ENCODE measurements at places on chromosomes 2 and 18.

GRCh38 chr18:45255197-45255890, 359.9 kb upstream of the SLC14A2 start:
- DNase-seq = no peak

GRCh38 chr2:173955867-173956266, 9.3 kb downstream of the SP3 start:
- DNase-seq = no peak

GRCh38 chr2:212977152-212977551, 174.3 kb downstream of the IKZF2 start:
- DNase-seq = no peak

- no peak for DNase-seq
Measured at GRCh38 chr18:68925268-68925667, 127.4 kb downstream of the CCDC102B start.

DNA sequence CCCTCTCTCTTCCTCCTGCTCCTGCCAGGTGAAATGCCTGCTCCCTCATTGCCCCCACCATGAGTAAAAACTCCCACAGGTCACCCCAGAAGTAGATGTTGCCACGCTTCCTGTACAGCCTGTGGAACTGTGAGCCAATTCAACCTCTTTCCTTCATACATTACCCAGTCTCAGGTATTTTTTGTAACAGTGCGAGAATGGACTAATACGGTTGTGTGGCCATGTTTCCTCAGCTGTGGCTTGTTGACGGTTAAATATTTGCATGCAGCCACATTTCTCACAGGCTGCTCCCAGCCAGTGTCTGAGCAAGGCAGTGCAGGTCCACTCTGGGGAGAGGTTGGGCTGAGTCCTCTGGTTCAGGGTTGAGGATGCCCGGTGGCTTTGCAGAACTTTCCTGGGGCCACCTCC, 27.8 kb upstream of the COPS8 start:
- no peak for DNase-seq

- no peak for DNase-seq
Measured at GRCh38 chr2:95047629-95048510, 22.4 kb downstream of the MAL start.

DNA sequence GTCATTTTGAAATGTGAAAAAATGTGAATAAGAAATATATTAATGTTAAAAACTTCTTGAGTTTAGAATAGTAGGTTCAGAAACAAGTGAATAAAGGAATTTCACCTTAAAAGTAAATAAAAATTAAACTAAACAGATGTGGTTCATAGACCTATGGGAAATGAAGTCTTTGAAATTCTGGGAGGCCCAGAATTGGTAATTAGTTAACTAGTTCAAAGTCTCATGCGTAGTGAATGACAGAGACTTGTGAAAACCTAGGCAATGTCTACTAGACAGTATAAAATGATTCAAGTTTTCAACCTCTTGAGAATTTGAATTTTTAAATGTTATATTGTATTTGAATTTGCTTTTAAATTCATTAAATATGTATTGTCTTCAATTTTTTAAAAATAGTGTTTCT, 32.6 kb upstream of the AAK1 start:
- DNase-seq = no peak

- DNase-seq = no peak
Measured at GRCh38 chr18:66867653-66868052, 263.8 kb upstream of the CDH19 start.

- DNase-seq = no peak
Measured at GRCh38 chr2:67037655-67038054, 359.5 kb upstream of the ETAA1 start.

- no peak for DNase-seq
Measured at GRCh38 chr2:178204977-178205376, 10.7 kb downstream of the OSBPL6 start.

DNA sequence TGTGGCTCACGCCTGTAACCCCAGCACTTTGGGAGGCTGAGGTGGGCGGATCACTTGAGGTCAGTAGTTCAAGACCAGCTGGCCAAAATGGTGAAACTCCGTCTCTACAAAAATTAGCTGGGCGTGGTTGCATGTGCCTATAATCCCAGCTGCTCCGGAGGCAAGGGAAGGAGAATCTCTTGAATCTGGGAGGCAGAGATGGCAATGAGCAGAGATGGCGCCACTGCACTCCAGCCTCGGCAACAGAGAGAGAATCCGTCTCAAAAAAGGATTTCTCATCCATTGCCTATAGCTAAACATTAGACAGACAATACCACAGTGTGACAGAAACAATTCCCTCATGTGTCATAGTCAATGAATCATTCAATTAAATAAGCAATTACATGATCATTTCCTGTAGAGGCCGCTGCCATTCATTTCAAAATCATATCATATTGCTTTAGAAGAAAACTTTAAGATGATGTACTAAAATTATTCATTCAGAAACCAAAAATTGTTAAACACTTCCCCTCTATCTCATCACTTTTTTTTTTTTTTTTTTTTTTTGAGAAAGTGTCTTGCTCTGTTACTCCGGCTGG, 69.5 kb upstream of the TGIF1 start:
- DNase-seq = no peak

- DNase-seq = no peak
Measured at GRCh38 chr2:25310965-25311864, 30.5 kb downstream of the DNMT3A start.

DNA sequence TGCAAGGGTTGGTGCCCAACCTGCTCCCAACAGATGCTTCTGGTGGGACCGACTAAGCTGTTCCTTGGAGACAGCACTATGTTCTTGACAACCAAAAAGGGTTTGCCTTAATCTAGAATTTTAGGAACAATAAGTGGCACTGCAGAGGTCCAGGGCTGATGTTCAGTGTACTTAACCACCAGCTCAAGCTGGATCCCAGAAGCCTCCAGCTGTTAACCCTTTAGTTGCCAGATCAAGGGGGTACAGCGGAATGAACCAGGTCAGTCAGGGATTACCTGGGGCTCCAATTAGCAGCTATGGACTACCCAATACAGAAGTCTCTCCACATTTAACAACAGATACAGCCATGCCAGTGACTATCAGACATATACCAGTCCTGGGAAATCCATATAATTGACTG, 3.5 kb downstream of the GPR75 start:
- DNase-seq = no peak

DNA sequence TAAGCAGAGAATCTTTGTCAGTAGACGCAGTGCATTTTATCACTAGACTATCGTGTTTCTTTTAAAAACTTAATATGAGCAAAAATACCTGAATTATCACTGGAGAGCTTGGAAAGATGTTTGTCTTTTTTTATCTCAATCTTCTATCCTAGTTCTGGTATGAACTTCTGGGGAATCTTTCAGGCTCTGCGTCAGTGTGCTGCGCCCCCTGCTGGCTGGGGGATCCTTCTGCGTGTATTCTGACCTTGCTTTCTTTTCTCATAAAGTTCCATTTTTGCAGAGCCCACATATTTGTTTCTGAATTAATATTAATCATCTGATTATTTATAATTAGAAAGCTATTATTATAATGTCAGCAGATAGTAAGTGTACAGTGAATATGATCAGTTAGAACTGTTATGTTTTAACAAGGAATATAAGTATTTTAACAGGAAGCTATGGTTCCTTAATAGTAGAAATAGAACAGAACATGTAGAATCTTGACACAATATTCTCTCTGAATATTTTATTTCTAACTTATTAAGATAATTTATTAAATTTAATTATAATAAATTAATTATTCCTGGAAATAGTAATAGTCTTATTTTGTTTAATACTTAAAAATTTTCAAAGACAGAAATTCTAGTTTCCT, 945.0 kb upstream of the CRIM1 start:
- DNase-seq = no peak

GRCh38 chr18:48949050-48949605, 1.6 kb downstream of the SMAD7 start:
- DNase-seq = no peak

DNA sequence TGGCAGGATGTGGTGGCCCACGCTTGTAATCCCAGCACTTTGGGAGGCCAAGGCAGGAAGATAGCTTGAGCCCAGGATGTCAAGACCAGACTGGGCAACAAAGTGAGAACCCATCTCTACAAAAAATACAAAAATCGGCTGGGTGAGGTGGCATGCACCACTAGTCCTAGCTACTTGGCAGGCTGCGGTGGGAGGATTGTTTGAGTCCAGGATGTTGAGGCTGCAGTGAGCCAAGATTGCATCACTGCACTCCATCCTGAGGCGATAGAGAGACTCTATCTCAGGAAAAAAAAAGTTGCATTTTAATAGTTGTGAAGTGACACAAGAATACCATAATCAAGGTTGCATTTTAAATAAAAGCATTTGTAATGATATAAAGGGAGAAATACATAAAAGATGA, 124.1 kb upstream of the SLC38A11 start:
- DNase-seq = no peak

- DNase-seq = no peak
Measured at GRCh38 chr2:98769114-98769476, 38.2 kb upstream of the MGAT4A start.

DNA sequence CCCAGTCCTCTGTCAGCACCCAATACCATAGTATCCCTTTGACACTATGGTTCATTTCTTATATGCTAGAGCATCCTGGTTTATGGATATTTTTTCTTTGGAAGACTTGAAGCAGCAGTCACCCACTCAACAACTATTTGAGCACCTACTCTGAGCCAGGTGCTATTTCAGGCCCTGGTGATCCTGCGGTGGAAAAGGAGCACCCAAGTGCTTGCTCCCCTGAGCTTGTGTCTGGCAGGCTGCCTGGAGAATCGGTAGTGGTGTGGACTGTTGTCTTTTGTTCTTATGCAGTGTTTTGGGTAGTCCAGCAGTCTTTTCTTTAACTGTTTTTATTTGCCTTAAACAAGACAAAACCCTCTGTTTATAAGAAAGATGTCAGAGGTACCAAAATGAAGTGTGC, 28.9 kb downstream of the NCK2 start:
- no peak for DNase-seq
